Stimulated activated CD4-positive, alpha-beta T cell treated with anti-CD3 and anti-CD28 coated beads, TNF-alpha, amount 100 ng/mL, for 24 hours (primary cell): ENCODE measurements at places on chromosomes 13 and 19.

- no peak for DNase-seq
Measured at GRCh38 chr13:85142351-85142927, 656.8 kb downstream of the SLITRK6 start.

DNA sequence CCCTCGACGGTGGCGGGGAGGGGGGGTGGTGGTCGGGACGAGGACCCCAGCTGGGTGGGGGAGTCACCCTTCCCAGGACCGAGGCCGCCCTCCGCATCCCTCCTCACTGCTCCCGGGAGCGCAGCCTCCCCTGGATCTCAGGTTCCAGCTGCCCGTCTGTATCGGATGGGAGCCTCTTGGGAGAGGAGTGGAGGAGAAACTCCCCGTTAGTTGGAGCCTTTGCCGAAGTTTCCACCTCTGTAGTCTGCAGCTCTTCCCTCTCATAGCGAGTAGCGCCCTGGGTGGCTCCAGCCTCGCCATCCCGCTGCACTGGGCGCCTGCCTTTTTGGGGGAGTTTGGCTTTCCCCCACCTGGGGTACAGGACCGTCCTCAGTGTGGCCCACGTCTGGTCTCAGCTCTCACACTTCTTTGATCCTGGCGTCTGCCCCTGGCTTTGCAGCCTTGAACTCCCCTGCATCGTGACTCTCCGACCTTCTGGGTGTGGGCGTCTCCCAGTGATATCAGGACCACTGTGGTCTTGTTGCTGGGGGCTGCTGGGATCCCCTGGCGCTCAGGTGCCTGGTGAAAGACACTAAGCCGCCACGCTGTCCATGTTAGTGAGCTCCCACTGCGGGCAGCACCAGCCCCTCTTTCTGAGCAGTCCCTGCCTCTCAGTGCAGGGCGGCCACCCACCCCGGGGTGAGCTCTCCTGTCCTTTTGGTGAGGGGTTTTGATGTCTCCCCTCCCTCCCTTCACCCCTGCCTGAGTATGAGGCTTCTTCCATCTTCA is 1.1 kb downstream of the CNOT3 start:
- peak; percentile 28 for DNase-seq

DNA sequence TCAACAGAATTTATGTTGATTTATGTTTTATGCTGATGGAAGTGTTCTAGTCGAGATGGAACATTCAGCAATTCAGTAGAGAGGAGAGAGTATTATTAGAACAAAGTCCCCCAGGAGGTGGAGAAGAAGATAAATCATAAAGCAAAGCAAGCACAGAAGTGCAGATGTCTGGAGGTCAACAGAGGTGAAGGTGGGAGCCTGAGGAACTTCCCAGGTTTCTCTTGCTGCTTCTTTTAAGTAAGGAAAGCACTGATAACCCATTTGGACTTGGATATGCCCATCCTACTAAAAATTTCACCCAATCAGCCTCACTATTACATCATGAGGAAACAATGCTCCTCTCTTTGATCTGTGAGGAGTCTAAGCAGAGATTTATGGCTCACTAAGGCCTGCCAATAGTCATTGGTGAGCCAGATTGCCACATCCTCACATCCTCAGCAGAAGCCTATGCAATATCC is 98.8 kb downstream of the EPSTI1 start:
- no peak for DNase-seq

DNA sequence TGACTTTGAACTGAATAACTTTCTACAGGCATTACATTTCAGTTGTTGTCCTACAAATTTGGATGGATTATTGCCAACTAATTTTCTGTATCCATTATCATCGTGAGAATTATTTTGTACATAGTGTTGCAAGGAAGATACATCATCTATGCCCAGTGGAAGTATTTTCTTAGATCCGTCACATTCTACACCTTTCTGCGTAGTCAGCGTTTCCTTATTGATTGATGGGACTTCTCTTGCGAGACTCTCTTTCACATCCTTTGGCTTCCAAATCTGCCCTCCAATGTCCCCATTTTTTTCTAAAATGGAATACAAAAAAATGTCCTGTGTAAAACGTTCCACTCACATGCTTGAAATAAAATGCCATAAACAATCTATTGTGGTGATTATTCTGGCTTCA is 9.2 kb downstream of the ZIM3 start:
- no peak for DNase-seq

GRCh38 chr19:22609630-22610029 is 24.5 kb upstream of the ZNF492 start:
- DNase-seq = no peak

DNA sequence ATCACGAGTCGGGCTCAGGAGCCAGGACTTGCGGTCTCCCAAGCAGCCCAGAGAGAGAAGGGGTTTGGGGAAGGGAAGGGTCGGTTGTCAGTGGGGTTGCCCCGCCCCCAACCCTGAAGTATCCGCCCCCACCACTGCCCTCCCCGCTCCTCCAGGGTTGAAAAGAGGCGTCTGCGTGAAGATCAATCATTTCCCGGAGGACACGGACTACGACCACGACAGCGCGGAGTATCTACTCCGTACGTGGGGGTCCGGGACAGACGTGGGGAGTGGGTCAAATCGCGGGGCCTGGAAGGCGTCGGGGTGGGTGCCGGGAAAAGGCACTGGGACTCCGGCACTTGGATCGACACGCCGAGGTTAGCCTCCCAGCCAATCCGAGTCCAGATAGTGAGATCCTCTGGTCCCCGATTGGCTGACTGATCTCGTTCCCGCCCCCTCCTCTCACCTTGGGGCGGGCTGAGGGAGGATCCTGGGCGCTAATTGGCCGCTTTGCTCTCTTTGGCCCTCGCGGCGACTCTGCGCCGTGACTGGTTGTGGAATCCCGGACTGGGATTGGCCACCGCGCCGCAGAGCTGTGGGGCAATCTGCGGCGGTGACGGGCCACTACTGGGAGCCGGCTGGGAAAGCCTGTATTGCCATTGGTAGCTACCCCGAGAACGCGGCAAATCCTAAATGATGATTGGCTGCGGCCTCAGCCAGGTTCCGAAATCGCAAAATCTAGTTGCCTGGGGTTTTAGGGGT is 13.3 kb upstream of the CACNG6 start:
- peak; percentile 41 for DNase-seq

- DNase-seq = no peak
Measured at GRCh38 chr19:11657307-11657706, 60.0 kb downstream of the ZNF627 start.

DNA sequence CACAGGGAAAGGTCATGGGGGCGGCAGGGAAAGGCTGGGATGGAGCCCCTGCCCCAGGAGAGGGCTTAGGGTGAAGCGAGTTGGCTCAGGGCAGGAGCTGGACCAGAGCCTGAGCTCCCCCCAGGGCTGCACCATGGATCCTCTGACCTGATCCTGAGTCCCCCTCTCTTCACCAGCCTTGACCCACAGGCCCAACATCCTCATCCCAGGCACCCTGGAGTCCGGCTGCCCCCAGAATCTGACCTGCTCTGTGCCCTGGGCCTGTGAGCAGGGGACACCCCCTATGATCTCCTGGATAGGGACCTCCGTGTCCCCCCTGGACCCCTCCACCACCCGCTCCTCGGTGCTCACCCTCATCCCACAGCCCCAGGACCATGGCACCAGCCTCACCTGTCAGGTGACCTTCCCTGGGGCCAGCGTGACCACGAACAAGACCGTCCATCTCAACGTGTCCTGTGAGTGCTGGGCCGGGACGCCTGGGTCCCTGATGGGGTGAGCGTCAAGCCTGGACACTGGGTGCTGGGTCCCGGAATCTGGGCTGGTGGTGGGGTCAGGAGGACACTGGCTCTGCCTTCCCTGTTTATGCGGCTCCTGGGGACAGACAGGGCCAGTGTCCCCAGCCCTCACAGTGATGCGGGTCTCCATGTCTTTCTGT is 842 bp downstream of the SIGLEC9 start:
- DNase-seq = no peak

GRCh38 chr13:98937911-98938381 is 39.9 kb downstream of the DOCK9 start:
- no peak for DNase-seq
